Hematopoietic multipotent progenitor cell treated with erythropoietin and hydrocortisone succinate and interleukin-3 and kit ligand, for 6 days (in vitro differentiated cells): ENCODE measurements at places on chromosomes 7 and 10.

- DNase-seq, result peak; percentile 49
These were observed 390.3 kb downstream of the KCNMA1 start for GRCh38 chr10:77247031-77247990.

DNA sequence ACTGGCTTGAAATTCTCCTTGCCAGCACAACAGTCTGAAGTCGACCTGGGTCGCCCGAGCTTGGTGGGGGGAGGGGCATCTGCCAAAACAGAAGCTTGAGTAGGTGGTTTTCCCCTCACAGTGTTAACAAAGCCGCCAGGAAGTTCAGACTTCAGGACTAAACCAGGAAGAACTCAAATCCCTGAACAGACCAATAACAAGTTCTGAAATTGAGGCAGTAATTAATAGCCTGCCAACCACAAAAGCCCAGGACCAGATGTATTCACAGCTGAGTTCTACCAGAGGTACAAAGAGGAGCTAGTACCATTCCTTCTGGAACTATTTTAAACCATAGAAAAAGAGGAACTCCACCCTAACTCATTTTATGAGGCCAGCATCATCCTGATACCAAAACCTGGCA is 45.3 kb downstream of the LRRC72 start:
- DNase-seq, result no peak

GRCh38 chr10:72850861-72851260 is 42.7 kb upstream of the OIT3 start:
- DNase-seq, result no peak

- peak; percentile 55 for DNase-seq
These were observed 2.2 kb downstream of the FAM53B start for GRCh38 chr10:124741922-124742412.

- DNase-seq, result peak; percentile 71
These were observed 2.8 kb downstream of the SP8 start for GRCh38 chr7:20783700-20784387.

GRCh38 chr10:85671530-85671929 is 695.1 kb downstream of the GRID1 start:
- DNase-seq, result no peak

GRCh38 chr7:4681218-4681851 is 760 bp upstream of the FOXK1 start:
- DNase-seq, result no peak

DNA sequence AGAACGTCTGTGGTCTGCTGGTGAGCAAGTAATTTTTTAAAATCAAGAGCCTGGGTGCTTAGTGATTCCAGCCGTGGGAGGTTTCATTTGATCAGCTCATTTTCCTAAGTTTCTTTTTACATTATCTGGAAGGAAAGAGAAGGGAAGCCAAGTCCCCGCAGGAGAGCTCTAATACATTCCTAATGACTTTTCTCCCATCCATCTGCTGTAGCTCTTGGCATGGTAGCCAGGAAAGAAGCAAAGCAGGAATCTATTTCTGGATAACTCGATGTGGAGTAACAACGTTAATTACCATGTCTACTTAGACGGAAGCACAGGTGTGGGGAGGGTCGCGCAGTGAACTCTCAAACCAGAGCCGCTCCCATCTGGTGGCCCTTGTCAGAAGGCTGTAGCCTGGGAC is 121.9 kb downstream of the PAXIP1 start:
- no peak for DNase-seq

DNA sequence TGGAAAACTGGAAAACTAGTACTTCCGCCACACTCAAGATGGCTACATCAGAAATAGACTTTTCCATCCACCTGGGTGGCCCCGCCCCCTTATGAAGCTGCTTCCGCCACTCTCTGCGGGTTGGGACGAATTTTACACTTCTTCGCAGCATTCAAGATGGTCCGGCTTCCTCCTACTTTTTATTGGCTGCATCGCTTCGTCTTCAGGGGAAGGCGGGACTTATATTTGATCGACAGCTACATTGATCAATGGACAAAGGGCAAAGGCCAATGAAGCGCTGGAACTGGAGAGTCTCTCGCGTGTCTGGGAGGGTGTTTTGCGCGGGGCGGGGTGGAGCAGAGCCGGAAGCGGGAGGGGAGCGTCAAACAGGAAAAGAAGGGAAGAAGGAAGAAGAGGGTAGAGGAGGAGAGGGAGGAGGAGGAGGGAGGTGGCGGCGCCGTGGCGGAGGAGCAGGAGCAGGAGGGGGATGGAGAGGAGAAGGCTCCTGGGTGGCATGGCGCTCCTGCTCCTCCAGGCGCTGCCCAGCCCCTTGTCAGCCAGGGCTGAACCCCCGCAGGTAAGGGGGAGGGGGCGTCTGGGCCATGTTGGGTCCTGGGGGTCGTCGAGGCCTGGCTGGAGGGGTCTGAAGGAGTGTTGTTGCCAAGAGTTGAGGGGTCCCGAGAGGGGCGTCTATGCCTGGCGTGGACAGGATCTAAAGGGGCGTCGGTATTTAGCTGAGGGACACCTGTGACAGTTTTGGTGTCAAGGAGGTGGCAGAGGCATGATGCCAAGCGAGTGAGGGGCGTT is at the start of gene WBP1L:
TSS of gene WBP1L (plus strand) at position 361 of the 786 bp plus-strand sequence. CDS start at position 467, 106 bp downstream.
- peak; percentile 99 for DNase-seq

GRCh38 chr7:2802504-2803341 is 41.4 kb downstream of the GNA12 start:
- DNase-seq, result no peak

DNA sequence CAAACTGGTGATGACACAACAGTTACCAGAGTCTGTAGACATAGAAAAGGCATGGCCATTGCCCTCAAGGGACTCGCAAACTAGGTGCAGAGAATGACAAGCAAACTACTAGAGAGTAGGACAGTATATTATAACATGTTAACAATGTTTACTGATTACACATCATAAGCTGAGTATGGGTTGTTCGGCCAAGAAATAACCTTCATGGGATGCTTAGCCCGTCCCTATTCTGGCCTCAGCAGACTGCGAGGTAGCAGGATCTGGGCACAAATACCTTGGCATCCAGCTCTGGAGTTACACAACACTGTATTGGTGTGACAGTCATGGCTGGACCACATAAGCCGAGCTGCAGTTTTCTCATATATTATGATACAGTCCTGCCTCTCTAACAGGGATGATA is 51.4 kb downstream of the ABCB4 start:
- no peak for DNase-seq

DNA sequence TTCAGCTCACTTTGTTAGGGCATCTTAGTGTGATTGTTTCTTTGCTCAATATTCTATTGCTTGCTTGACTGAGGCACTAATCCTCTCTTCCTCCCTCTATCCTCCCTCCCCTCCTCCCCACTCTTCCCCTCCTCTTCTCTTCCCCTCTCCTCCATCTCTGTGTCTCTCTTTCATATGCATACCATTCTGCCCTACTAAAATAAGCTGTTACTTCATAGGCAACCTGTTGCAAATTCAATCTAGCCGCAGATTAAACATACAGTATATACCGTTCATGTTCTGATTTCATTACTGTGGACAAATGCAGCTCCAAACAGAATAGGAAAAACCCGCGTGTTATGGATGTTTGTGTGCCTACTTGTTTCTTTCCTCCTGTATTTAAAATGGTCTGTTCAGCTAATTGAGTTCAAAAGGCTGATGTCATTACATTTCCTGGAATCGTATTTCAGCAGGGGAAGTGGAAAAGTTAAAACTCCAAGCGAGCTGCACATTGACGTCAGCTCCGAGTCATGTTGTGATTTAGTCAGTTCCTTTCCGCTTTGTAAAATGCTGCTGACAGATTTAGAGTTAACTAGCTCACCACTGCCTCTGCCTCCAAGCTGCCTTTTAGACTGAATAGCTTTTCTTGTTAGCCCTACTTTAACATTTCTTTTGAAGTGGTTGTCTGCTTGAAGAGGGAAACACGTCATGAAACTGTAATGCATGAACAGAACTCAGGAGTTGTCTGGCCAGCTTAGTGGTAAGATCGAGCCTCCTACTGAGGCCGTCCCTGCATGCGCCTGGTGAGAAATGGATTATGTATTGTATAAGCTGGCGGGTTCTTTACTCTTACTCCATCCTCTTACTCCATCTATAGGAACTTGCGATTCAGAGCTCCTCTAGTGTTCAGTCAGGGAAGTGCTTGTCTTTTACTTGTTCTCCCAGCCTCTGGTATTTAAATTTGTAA is 69.0 kb downstream of the CREM start:
- peak; percentile 87 for DNase-seq

DNA sequence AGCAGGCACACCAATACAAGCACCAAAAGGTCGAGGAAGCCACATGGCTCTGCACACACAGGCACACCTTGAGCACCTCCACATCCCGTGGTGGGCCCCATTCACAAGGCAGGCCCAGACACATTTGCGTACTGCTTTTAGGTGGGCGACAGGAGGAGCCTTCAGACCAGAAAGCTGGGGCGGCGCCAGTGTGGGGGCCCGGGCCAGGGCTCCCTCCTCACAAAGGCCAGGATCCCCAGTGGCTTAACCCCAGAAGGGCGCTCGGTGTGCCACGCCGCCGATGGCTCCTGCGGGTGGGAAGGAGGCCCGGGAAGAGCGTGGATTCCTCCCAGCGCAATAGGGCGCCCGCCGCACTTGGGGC is 2.8 kb upstream of the SMARCD3 start:
- DNase-seq, result no peak

DNA sequence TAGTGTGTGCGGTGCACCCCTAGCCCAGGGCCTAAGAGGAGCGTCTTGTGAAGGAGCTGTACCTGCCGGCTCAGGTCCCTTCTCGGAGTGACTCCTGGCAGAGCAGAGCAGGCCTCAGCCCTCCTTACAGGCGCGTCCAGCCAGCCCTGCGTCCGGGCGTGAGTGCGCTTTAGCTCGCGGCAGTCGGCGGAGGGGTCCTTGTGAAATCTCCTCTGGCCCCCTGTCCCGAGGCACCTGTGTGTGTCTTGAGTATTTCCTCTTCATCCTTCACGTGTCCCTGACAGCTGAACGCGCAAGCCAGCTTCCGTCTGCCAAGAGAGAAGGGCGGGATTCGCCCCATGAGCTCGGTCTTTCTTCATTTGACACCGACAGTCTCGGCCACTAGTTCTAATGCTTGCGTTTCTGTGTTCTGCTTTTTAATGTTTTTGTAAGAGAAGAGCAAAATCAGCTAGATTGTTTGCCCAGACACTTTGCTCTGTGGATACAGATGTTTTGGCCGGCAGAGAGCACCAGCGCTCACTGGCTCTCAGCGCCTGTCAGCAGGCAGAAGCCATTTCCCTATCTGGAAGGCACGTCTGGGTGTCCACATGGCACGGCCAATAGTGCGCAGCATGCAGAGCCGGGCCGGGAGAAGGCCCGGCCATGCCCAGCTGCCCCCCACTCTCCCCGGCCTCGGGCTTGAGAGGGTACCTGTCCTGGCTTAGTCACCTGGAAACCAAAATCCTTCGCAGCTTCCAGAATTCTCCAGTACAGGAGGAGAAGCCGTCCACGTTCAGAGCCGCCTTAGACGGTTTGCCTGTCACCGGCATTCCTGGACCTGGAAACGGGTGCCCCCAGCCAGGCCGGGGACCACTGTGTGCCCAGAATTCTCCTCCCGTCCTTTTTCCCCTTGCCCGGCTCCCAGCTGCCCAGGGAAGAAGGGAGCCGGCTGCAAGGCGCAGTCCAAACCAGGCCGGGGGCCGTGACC is 7.0 kb downstream of the GET4 start:
- DNase-seq, result no peak

- peak; percentile 61 for DNase-seq
These were observed 9.2 kb upstream of the GRB10 start for GRCh38 chr7:50791938-50792341.

DNA sequence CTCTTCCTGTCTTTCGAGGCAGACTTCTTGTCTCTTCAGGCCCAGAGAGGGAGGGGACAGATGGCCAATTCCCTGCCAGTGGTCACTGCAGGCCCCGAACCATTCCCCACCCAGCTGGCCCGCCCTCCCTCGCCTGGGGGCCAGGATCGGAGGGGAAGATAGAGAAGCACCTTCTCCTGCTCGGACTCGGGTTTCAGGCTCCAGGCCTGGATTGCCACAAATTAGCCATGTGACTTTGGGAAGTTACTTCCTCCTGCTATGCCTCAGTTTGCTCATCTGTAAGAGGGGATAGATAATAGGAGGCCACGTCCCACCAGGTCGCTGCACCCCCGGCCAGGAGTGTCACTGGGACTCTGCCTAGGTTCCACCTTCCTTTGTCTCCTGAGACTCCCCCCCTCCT is 24.8 kb upstream of the PPP2R2D start:
- DNase-seq, result no peak

GRCh38 chr10:99421233-99421739 is 9.1 kb downstream of the GOT1 start:
- no peak for DNase-seq

DNA sequence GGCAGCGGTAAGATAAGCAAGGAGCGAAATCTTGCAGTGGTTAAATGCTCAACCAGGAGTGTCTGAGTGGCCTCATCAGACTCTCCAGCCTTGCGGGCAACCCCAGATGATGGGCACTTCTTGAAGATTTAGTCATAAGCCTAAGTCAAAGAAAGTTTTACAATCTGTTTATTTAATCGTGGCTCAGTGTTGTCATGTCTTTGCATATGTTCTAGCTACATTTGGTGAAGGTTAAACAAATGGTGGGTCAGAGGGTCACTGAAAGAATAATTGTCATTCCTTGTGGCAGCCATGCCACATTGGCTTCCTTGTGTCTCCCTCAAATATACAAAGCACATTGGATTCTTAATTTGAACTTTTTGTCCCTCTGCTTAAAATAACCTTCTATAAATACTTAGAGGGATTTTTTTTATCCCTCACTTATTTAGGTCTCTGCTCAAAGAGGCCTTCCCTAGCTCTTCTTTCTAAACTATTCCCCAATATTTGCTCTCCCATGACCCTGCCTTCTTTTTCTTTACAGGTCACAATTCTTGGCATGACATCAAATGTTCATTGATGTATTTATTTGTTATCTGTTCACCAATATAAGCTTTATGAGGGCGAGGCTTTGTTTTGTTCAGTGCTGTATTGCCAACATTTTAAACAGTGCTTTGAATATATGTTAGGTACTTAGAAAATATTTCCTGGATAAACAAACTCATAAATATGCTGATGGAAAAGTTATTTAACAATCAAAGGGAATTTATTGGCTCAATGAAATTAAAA is 68.7 kb downstream of the NEUROD6 start:
- DNase-seq, result no peak

DNA sequence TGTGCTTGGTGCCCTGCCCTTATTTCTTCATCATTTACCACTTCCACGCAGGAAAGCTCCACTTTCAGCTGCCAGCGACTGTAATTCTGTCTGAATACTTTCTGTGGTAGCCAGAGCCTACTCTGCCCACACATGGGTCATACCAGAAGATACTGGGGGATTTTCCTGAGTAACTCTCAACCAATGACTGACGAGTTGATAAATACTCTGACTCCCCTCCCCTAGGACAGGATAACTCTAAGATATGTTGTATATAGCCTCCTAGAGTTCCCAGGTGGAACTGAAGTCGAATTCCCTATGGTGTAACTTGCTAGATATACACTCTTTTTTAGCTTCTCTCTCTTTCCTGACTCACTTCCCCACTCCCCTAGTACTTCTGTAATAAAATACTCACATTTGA is 29.8 kb downstream of the SEM1 start:
- DNase-seq, result peak; percentile 8
